Fibroblast of skin of right quadriceps (primary cell): ENCODE measurements at places on chromosomes 5 and 9.

DNA sequence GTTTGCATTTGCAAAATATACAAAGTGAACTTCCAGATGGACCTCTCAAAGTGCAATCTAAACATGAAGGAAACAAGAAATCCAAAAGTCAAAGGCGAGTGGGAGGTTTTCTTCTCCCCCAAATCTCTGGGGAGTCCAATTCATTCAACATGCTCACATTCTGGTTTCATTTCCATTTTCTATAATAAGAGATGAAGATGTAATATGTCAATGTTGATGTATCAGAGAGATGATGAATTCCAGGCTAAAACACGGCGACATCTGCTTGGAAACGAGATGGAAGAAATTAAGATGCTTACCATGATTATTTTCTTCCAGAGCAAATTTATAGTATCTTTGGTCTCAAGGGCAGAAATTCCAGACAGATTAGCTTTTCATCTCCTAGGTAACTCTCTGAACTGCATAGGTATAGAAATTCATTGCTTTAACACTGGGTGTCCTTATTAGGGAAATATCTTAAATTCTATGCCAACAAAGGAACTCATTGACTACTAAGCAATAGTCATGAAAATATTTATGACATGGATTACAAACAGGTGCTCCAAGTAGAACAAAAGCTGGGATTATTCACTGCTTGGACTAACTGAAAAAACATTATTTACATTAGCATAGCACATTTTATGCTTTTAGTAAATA lies 287.9 kb downstream of the SEC61B start:
- DNase-seq = no peak

DNA sequence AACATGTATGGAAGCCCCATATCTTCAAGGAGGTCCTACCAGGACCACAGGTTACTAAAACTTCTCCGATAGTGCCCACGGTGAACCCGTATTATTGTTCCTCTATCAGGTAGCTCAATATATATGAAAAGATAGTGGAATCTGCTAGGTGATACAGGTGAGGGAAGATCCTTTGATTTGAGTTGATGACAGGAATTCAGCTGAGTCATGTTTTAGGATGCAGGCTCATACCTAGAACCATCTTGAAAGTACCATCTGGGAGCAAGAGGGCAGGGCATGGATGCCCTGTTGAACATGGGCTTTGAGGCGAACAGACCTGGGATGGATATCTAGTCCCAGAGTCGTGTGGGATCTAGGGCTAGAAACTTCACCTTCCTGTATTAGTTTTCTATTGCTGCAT lies 31.8 kb downstream of the UBLCP1 start:
- no peak for DNase-seq

GRCh38 chr5:118354797-118355196 lies 633.5 kb downstream of the DTWD2 start:
- peak; percentile 14 for DNase-seq

DNA sequence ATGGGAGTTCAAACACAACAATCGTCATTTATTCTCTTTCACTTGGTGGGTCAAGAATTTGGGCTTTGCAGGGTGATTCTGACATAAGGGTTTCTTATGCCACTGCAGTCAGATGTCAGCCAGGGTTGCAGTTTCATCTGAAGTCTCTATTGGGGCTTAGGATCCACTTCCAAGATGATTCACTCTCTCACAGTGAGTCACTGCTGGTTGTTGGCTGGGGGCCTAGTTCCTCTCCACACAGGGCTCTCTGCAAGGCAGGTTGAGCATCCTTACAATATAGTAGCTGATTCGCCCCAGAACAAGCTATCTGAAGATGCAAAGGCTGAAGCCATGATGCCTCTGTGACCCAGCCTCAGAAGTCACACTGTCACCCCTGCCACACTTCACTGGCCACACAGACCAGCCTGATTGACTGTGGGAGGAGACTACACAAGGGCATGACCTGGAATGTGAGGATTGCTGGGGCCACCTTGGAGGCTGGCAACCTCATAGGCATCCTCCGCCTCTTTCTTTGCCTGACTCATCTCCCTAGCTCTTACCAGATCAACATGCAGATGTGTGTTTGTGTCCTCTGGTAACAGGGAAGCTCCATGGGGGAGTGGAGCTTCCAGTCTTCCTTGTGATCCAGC lies 4.5 kb upstream of the CARD19 start:
- DNase-seq = peak; percentile 80

- DNase-seq = no peak
Observed at GRCh38 chr9:133703591-133704399, 34.4 kb downstream of the SARDH start.

GRCh38 chr5:141517880-141518617 lies 29.2 kb downstream of the PCDHGC5 start:
- DNase-seq = peak; percentile 70

GRCh38 chr5:89580976-89581375 lies 698.0 kb upstream of the MEF2C start:
- no peak for DNase-seq

DNA sequence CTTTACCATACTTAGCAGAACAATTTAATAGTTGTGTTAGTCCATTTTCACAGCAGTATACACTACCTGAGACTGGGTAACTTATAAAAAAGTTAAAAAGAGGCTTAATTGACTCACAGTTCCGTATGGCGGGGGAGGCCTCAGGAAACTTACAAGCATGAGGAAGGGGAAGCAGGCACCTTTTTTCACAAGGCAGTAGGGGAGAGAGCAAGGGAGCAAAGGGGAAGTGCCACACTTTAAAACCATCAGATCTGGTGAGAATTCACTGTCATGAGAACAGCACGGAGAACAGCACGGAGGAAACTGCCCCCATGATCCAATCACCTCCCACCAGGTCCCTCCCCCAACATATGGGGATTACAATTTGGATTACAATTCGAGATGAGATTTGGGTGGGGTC lies 269.9 kb downstream of the MTRR start:
- DNase-seq = no peak

DNA sequence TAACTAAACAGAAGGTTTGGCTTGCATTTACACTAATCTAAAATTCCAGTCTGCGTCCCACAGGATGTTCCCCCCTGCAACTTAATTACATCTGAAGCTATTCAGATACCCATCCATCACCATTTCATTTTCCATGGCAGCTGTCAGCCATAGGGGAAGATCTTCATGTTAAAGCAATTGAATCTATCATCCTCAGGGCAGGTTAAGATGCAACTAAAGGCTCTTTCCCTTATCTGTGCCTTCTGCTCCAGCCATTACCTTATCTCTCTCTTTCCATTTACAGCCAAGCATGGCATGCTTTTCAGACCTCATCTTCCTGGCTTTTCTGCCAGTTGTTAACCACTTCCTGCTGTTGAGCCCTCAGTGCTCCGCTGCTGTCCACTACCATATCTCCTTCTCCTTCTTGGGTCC lies 15.8 kb upstream of the HACD4 start:
- DNase-seq = no peak

DNA sequence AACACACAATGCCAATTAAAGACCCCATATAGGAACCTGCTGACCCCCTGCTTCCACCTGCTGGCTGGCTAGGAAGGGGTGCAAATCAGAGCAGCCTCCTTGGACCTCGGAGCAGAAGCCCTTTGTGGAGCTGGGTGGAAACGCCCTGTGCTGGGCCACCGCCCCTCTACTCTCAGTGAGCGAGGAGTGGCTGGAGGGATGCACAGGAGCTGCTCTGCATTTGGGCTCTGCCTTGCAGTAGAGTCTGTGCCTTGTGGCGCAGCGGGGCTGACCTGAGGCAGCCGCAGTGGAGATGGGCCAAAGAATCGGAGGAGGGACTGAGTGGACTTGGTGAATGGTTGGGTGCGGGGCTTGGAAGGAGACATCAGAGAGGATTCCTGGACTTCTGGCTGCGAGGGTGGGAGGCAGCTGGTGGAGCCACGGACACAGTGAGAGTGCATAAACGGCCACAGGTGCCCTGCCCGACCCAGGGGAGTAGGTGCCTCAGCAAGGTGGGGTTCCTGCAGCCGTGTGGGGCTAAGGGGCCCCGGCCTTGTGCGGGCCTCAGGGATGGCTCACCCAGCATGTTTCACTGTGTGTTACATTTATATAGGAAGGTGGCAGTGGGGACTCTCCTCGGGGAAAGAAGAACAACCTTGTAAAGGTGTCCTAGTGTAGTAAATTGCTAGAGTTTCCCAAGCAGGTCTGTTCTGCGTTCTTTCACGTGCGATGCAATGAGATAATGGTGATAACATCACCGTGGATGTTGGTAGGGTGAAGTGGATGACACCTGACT lies 14.1 kb upstream of the IRX4 start:
- DNase-seq = no peak

GRCh38 chr5:126595486-126596083 lies 566 bp upstream of the ALDH7A1 start:
- DNase-seq = no peak

DNA sequence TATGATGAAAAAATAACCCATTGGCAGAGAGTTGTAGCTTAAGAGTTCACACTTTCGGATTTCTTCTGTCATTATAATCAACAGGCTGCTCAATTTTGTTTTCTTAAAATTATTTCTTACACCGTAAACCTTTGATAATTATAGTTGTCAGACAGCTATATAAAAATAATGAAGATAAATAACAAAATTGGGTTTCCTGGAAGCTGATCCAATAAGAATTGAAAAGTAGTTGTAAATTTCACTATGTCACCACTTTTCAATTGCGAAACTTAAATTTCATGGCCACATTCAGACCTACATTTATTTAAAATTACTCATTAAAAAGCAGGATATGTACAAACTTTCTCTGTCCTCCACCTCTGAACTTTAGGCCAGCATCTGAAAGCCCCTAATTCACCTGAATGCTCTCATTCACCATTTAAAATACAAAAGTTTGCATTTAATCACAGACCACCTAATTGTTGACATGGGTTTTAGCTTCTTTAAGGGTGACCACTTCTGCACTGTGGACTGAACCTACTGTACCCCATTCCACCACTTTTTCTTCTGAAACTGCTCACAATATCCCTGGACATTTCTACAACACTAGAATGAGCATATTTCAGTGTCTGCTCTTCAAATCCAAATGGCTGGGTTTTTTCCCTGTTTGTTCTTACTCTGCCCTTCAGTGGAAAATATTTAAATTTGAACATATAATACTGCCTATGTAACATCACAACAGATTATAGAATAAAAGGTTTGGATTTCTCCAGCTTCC lies 680 bp downstream of the SELENOP start:
- DNase-seq = no peak

- DNase-seq = peak; percentile 97
Observed at GRCh38 chr5:124649491-124650146, 96.8 kb downstream of the ZNF608 start.

DNA sequence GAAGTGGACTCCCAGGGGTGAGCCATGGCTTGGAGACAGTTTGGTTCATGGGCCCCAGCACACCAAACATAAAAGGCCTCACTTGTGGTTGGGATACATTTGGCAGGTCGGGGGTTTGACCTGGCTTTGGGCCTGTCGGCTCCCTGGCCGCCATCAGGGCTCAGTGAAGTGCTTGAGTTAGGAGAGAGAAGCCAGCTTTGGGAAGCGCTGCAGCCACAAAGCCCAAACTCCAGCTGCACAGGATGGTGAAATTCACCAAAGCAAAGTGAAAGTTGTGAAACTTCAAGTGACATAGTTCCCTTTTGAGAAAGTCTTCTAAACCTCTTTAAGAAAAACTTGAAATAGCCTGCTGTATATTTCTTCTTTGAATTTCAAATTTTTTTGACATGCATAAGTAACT lies 27.5 kb downstream of the SLC46A2 start:
- DNase-seq = no peak

DNA sequence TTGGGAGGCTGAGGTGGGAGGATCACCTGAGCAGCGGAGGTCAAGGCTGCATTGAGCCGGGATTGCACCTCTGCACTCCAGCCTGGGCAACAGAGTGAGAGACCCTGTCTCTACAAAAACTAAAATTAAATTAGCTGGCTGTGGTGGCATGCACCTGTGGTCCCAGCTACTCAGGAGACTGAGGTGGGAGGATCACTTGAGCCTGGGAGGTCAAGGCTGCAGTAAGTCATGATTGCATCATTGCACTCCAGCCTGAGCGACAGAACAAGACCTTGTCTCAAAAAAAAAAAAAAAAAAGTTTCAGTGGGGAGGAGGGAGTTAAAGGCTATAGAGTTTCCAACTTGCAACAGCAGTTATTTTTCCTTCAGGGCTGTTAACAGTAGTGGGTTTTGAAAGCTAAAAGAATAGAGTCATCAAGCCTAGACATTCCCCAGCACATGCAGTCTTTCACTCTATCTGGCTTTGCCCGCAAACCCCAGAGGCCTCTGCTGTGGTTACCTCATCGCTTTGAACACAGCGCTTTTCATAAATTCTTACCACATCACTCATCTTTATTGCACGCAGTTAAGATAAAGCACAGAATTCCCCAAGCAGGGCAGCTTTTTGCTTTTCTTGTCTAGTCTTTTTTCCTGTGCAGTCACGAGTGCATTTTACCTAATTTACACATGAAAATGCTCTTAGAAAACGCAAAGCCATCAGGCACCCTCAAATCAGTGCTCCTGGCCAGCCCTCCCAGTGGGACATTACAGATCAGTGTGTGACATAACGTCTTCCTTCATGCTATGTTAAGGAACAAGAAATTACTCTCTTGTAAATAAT lies 8.7 kb upstream of the SLC2A8 start:
- peak; percentile 98 for DNase-seq

DNA sequence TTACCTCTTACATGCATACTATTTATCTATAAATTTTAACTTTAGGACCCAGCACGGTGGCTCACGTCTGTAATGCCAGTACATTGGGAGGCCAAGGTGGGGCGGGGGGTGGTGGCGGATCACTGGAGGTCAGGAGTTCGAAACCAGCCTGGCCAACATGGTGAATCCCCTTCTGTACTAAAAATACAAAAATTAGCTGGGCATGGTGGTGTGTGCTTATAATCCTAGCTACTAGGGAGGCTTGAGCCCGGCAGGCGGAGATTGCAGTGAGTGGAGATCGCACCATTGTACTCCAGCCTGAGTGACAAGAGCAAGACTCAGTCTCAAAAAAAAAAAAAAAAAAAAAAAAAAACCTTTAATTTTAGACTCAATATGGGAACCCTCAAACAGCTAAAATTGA lies 1582.6 kb upstream of the NUDT12 start:
- no peak for DNase-seq

GRCh38 chr5:74187757-74188156 lies 452.8 kb downstream of the ENC1 start:
- DNase-seq = no peak

DNA sequence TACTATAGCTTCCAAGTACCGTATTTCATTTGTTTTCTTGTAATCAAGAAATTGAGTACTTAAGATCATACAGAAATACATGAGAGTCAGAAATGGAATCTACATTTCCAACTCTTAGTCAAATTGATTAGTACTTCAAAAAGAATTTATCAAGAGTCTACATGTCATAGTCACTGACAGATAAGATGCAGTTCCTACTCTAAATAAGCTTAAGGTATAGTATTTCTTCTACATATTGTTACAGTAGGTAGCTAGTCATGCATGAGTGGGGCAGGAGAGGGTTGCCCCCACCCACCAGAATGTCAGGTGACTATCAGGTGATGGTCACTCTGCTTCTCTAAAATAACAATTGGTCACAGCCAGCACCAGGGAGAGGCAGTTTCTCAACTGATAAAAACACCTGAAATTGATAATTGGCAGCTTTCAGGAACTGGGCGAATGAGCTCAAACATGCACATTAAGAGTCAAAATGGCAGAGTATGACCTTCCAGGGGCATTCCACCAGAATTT lies 2.9 kb downstream of the BAAT start:
- DNase-seq = no peak

GRCh38 chr5:131363811-131364506 lies 100.1 kb downstream of the CDC42SE2 start:
- DNase-seq = no peak

GRCh38 chr5:123209502-123210027 lies 120.5 kb downstream of the PRDM6 start:
- DNase-seq = peak; percentile 95
